ENCODE measurements at places on chromosomes 4 and X.

GRCh38 chr4:105267280-105267679 is 120.6 kb downstream of the TET2 start:
- DNase-seq: no peak

- no peak for DNase-seq
These were observed 42.8 kb downstream of the ZNF157 start for GRCh38 chrX:47413179-47413594.

GRCh38 chr4:53956053-53956452 is 108.4 kb downstream of the CHIC2 start:
- DNase-seq: no peak

DNA sequence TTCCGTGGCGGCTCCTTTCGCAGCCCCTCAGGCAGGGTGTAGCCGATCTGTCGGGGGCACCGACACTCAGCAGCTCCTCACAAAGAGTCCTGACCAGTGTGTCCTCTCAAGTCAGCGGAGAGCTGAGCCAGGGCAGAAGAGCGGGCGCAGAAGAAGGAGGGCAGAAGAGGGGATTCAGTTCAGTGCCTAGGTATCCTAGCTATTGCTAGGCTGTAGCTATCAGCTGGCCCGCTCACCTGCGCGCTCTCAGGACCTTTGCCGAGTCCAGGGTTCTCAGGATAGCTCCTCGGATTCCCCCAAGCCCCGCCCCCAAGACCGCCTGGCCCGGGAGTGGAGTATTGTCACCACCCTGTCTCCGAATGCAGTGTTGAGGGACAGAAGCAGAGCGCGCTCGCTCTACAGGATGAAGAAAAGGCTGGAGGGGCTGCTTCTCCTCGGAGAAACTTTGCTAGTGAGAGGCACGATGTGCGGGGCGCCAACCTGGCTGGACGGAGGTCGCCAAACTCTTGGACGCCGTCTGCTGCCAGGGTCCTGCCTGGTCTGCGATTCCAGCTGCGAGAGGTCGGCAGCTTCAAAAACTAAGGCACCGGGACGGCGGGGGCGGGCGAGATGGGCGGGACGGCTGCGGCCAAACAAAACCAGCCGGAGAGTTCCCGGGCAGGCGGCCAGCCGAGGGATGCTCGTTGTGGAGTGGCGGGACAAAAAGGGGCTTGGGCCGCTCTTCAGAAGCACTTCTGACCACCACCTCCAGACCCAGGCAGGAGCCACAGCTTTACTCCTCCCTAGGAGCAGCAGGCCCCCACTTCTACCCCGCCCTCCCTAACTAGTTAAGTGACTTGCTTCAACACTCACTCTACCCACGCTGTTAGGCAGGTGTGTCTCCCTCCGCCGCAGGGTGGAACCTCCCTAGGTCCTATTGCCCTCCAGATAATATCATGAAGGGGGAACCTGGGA is at the start of gene XKRX:
Gene XKRX (minus strand): TSS at position 258 of the 954 bp plus-strand sequence. CDS start 613 bp downstream, outside the sequence.
- peak; percentile 6 for DNase-seq

DNA sequence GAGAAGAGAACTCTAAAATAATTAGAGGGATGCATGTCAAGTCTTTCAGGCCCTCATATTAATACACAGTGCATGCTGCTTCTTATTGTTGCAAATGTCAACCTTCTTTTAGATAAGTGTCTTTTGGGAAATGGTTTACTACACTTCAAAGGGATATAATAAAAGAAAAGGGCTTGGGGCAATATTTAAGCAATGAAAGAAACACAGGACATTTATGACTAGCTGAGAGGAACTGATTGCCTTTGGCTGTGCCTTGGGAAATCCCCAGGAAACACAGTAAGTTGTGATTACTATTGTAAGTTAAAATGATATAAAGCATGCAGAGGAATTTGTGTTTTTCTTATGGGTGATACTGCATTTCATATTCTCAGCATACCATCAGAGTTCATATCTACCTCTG is 1036.2 kb upstream of the GRID2 start:
- DNase-seq: no peak

DNA sequence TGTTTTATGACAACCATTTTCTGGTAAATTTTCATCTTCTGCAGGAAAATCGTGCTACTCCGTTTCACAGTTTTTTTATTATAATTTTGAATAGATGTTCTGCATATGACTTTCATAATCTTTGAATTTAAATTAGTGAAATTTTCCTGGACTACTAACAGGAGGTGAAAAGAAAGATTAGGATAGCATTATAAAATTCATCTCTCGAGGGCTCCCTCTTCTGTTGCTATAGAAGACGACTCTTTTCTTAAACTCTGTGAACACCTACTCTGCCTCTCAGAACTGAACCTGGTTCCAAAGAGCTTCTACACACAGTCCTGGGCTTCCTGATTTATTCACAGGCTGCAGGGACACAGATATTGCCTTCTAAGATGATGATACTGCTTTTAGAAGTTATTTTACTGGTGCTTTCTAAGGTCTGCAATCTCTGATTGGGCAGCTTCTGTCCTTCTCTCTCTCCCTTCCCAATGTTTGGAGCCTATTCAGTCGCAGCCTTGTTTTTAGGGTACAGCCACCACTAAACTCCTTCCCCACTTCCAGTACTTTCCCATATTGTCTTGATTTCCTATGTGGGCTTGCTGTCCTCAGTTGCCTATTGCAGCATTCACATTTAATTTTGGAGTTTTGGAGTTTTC is 10.1 kb upstream of the SAP30 start:
- DNase-seq: no peak

DNA sequence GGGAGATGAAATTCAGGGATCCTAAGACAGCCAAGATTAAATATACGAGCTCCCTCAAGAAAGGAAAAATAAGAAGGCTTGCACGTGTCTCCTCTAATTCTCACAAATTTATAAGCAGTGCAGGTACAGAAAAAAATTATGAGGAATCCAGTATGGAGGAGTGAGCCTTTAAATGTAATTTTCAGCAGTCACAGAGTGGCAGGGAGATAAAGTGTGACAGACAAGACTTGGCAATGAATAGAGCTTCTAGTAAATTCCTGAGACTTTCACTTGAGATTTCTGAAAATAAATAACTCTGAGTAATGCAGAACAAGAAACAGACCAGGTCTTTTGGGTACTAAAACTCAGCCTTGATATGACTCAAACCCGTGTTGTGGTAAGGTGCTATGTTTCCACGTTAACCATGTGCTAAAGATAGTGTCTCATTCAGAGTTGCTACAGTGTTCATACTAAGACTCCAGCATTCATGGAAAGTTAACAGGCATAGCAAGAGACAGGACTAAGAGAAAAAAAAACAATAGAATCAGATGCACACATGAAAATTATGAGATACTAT is 119.8 kb downstream of the SPOCK3 start:
- DNase-seq: no peak

DNA sequence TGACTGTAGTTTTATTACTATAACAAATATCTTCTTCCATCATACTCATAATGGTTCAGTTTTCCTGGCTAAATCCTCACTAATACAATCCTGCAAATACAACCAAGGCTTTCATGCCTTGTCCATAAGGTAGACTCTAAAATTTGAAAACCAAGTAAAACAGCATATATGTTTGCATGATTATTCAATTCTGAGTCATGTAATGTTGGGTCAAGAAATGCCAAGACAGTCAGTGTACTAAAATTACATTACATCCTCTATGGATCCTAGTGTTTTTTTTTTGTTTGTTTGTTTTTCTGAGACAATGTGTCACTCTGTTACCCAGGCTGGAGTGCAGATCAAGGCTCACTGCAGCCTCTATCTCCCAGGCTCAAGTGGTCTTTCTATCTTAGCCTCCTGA is 38.6 kb upstream of the TEX13D start:
- DNase-seq: no peak

DNA sequence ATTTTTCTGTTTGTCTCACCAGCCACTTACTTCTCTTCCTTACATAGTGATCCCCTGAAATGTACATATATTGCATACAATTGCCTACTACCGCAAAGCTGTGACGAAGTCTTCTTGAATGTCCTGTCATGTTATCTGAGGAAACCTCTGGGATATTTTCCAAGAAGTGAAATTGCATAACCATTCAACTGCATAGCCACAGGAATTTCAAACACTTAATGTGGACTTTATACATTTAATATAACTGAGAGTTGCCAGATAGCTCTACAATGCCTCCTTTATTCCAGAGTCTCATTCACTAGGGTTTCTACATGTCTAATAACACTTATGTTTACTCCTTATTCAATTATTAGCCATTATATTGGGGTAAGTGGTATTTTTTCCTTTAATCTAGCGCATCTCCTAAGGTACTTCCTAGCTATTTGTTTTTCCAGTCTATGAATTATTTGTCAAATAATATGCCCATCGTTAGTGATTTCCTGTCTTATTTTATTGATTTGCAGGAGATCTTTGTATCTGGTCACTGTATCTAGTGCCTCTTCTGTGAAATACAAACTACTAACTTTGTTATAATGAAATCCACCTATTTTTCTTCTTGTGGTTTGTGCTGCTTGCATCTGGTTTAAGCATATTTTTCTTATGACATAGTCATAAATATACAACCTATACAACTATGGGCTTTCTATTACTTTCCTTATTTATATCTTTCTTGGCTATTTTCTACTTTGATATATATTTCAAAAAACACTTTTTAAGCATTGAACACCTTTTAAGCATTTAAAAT is 69.2 kb upstream of the GRID2 start:
- DNase-seq: no peak

GRCh38 chr4:113888006-113888405 is 91.4 kb downstream of the ARSJ start:
- DNase-seq: no peak

Measured in stimulated activated CD8-positive, alpha-beta memory T cell treated with anti-CD3 and anti-CD28 coated beads, Interleukin-12 subunit alpha, Interleukin-12 subunit beta, amount 100 ng/mL, for 1 hour (primary cell).